ENCODE measurements at places on chromosomes 7 and 10. TPM values are rescaled to one million over a fixed set of nuclear protein-coding genes. Genes with fewer than 3 reads are reported as not detected.

GRCh38 chr7:81503336-81503735 lies 266.5 kb downstream of the HGF start:
- H3K4me1 ChIP-seq, result peaks cover 4% of the 10 kb centered on the region
- DNase-seq, result no peak
- H3K27me3 ChIP-seq, result no peaks in the 10 kb centered on the region
- H3K27ac ChIP-seq, result no peak overlapping the region
- no peaks in the 10 kb centered on the region for H3K36me3 ChIP-seq
- H3K4me3 ChIP-seq, result no peak overlapping the region

The ST7 gene
- total RNA-seq, result 29.8 TPM

DNA sequence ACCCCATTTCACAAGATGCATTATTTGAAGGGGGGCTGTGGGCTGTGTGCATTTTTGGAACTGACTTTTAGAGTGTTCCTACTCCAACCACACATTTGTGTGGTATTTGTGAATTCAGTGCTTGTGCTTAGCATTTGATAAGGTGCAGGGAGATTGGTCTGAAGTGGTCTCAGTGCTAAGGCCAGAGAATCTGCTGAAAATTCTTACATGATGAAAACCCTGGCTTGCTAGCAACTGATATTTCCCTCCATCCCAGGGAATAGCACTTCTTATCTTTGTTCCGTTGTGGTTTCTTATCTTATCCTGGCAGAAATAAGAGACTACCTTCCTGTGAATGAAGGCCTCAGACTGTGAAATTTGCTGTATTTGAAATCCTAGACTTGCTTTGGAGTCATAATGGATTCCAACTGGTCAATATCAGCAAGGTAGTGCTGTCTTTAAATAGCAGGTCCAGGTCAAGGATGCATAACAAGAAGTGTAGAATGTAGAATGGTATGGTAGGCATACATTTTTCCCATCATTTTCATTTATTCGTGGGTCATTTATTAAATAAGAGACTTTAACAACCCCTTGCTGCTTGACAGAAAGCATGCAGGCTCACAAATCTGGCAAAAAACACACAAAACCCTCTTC lies 986.9 kb downstream of the REEP3 start:
- H3K4me3 ChIP-seq, result no peak overlapping the region
- H3K27me3 ChIP-seq, result no peaks in the 10 kb centered on the region
- no peaks in the 10 kb centered on the region for H3K36me3 ChIP-seq
- no peak overlapping the region for H3K27ac ChIP-seq
- DNase-seq, result no peak

- H3K27ac ChIP-seq, result no peak overlapping the region
- no peak overlapping the region for H3K4me3 ChIP-seq
- H3K27me3 ChIP-seq, result no peaks in the 10 kb centered on the region
- H3K4me1 ChIP-seq, result no peaks in the 10 kb centered on the region
- no peaks in the 10 kb centered on the region for H3K36me3 ChIP-seq
Observed at GRCh38 chr10:121941532-121941931, 13.7 kb upstream of the ATE1 start.

DNA sequence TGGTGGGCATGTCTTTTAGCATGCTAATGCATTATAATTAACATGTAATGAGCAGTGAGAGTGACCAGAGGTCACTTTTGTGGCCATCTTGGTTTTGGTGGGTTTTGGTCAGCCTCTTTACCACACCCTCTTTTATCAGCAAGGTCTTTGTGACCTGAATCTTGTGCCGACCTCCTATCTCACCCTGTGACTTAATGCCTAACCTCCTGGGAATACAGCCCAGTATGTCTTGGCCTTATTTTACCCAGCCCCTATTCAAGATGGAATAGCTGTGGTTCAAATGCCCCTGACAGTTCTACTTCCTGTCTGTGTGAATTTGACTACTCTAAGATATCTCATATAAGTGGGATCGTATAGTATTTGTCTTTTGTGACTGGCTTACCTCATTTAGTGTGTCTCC lies 85.1 kb downstream of the EEPD1 start:
- H3K4me3 ChIP-seq, result no peak overlapping the region
- DNase-seq, result no peak
- H3K36me3 ChIP-seq, result no peaks in the 10 kb centered on the region
- no peaks in the 10 kb centered on the region for H3K4me1 ChIP-seq

DNA sequence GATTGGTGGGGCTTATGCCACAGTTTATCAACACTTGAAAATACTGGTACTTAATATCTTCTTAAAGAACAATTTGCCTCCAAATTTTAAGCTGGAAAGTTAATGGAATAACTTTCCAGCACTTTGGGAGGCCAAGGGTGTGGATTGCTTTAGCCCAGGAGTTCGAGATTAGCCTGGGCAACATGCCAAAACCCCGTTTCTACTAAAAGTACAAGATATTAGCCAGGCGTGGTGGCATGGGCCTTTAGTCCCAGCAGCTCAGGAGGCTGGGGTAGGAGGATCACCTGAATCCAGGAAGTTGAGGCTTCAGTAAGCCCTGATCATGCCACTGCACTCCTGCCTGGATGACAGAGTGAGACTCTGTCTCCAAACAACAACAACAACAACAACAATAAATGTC lies 56.0 kb downstream of the PRF1 start:
- no peak overlapping the region for H3K4me3 ChIP-seq
- H3K27me3 ChIP-seq, result no peaks in the 10 kb centered on the region
- H3K27ac ChIP-seq, result no peak overlapping the region
- H3K4me1 ChIP-seq, result peaks cover 2% of the 10 kb centered on the region
- DNase-seq, result no peak

DNA sequence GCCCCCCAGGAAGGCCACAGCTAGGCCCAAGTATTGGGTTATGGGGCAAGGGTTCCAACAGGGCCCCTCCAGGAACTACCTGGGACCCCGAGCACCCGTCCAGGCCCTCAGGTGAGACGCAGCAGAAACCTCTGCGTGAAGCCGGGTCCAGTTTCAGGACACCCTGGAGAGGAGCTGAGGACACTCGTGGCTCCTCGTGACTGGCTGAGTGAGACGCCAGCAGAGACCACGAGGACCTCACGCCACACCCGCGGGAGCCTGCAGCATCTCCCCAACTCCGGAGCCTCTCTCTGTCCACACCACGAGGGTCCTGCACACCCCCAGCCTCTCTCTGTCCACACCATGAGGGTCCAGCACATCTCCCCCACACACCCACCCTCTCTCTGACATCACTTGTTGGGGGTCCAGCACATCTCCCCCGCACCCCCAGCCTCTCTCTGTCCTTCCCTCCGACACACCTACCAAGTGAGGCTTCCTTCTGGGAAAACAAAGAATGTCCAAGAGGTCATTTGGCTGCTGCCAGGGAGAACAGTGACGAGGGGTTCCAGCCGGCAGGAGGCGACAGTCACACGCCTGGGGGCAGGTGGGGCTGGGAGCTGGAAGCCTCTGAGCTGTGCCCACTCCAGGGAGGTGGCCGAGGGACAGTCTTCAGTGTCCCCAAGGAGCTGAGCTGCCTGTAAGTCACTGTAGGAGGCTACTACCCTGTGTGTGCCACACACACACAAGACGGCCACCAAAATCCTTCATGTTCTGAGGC lies 46.1 kb upstream of the PPP2R2D start:
- no peak overlapping the region for H3K27ac ChIP-seq
- H3K36me3 ChIP-seq, result no peaks in the 10 kb centered on the region
- DNase-seq, result no peak

The SSC4D gene
- 3.2 TPM for total RNA-seq

The ELAPOR2 gene
- 11.2 TPM for total RNA-seq

DNA sequence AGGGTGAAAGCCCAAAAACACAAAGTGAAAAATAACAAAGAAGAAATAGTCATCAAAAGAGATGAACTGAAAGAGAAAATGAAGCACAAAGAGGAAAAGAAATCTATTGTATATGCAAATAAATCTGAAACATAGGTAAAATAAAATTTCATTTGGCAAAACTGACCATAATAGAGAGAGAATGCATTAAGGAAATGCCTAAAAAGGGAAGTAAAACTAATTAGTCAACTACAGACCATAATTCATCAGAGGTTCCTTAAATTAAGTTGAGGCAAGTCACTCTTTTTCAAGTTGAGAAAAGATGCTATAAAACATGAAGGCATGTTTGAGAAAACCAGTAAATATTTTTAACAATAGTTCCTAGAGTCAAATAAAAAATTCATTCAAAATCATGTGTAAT lies 233.3 kb downstream of the LRRN3 start:
- H3K27me3 ChIP-seq, result no peaks in the 10 kb centered on the region
- no peak overlapping the region for H3K4me3 ChIP-seq
- no peaks in the 10 kb centered on the region for H3K4me1 ChIP-seq
- no peaks in the 10 kb centered on the region for H3K36me3 ChIP-seq

DNA sequence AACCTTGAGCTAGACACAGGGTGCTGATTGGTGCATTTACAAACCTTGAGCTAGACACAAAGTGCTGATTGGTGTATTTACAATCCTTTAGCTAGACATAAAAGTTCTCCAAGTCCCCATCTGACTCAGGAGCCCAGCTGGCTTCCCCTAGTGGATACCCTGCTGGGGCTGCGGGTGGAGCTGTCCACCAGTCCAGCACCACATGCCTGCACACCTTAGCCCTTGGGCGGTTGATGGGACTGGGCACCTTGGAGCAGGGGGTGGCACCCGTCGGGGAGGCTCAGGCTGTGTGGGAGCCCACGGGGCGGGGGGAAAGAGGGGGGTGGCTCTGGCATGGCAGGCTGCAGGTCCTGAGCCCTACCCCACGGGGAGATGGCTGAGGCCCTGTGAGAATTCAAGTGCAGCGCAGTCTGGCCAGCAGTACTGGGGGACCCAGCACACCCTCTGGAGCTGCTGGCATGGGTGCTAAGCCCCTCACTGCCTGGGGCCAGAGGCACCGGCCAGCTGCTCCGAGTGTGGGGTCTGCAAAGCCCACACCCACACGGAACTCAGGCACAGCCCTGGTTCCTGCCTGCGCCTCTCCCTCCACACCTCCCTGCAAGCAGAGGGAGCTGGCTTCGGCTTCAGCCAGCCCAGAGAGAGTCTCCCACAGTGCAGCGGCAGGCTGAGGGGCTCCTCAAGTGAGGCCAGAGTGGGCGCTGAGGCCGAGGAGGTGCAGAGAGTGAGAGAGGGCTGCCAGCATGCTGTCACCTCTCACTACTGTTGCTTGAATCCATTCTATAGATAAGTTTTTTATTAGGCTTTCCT lies 369.8 kb upstream of the SMIM30 start:
- no peak for DNase-seq
- no peak overlapping the region for H3K4me3 ChIP-seq
- no peaks in the 10 kb centered on the region for H3K36me3 ChIP-seq
- no peaks in the 10 kb centered on the region for H3K27me3 ChIP-seq
- H3K27ac ChIP-seq, result no peak overlapping the region

DNA sequence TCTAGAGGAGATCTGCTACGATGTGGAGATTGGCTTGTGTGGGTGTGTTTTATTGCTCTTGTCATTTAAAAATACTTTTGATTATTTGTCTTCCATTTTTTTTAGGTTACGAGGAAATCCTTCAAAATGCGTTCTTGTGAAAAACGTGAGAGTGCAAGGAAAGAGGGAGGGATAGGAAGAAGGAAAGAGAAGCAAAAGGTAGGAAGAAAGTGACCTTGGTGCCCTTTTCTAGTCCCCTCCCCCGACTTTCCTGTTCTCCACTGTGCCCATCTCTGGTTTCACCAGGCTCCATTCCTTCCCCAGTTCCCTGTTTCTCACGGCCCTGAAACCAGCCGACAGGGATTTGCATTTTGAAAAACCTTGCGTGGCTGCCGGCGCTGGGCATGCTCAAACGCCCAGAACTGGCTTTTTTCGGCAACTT lies 506 bp upstream of the GNAI1 start:
- DNase-seq, result peak; percentile 36
- peak overlapping the region; percentile 98 for H3K4me3 ChIP-seq
- no peaks in the 10 kb centered on the region for H3K36me3 ChIP-seq
- no peaks in the 10 kb centered on the region for H3K27me3 ChIP-seq
- H3K4me1 ChIP-seq, result peaks cover 21% of the 10 kb centered on the region

GRCh38 chr10:73247509-73248258 lies 629 bp upstream of the DNAJC9 start:
- no peaks in the 10 kb centered on the region for H3K27me3 ChIP-seq
- no peaks in the 10 kb centered on the region for H3K36me3 ChIP-seq
- peak overlapping the region; percentile 80 for H3K4me3 ChIP-seq
- peak overlapping the region; percentile 73 for H3K27ac ChIP-seq

- H3K4me3 ChIP-seq, result no peak overlapping the region
- peaks cover 19% of the 10 kb centered on the region for H3K4me1 ChIP-seq
- H3K27ac ChIP-seq, result no peak overlapping the region
- H3K27me3 ChIP-seq, result no peaks in the 10 kb centered on the region
- peaks cover 9% of the 10 kb centered on the region for H3K36me3 ChIP-seq
Observed at GRCh38 chr10:32932225-32932729, 25.8 kb downstream of the ITGB1 start.

DNA sequence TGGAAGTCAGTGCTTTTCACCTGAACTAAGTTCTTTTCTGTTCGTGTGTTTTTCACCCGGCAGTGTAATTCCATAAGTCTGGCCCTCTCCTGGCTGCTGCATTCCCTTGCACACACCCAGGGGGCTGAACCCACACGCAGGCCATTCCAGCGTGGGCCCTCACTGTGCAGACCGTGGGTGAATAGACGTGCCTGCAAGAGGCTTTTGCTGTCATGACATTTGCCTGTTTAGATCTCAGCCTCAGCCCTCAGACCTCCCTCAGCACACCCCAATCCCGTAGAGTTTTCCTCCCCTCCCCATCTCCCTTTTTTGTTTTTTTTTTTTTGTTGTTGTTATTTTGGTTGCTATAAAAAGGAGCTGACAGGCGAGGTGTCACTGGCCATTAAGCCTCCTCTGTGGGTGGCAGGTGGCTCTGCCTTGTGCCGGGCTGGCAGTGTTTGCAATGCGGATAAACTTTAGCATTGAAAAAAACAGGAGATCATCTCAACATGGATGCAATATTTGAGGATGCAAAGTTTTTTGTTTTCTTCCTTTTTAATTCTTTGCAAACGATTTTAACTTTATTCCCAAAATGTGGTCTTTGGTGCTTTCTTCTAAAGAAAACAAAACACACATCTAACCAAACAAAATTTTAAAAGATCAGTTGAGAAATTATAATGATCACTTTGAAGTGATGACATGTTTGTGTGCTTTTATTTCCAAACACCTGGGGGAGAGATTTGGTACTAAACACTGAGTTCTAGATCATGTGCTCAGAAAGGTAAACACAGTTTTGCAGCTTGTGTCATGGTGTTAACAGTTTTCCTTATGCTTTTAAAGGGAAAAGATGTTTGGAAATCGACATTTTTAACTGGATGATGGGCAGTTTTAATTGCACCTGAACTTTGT lies 58.8 kb downstream of the WDR37 start:
- peaks cover 36% of the 10 kb centered on the region for H3K36me3 ChIP-seq
- DNase-seq, result no peak
- H3K27ac ChIP-seq, result no peak overlapping the region
- no peaks in the 10 kb centered on the region for H3K4me1 ChIP-seq
- no peak overlapping the region for H3K4me3 ChIP-seq

DNA sequence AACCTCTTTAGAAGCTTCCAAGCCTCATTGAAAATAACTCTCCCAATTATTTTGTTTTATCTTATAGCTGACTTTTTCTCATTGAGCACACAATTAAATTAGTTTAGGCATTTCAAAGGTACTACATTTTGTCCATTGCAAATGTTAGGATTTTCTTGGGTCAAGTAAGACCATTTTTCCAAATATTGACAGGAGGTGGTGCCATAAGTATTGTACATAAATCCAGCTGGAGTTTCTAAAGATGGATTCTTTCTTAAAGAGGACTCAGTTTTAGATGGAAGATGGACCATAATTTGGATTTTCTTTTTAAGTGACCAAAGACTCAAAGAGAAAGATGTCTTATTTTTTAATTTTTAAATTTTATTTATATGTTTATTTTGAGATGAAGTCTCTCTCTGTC lies 12.3 kb upstream of the OPN4 start:
- H3K4me3 ChIP-seq, result no peak overlapping the region
- H3K36me3 ChIP-seq, result no peaks in the 10 kb centered on the region
- no peak for DNase-seq
- H3K4me1 ChIP-seq, result no peaks in the 10 kb centered on the region
- no peak overlapping the region for H3K27ac ChIP-seq
